ENCODE measurements at places on chromosomes 2 and 18. TPM values are rescaled to one million over a fixed set of nuclear protein-coding genes. Genes with fewer than 3 reads are reported as not detected.

GRCh38 chr2:4135765-4136164 lies 432.4 kb downstream of the DCDC2C start:
- H3K4me1 ChIP-seq: no peaks in the 10 kb centered on the region
- no peak for DNase-seq
- no peaks in the 10 kb centered on the region for H3K27me3 ChIP-seq

- H3K36me3 ChIP-seq: no peaks in the 10 kb centered on the region
- no peak for DNase-seq
- H3K4me1 ChIP-seq: no peaks in the 10 kb centered on the region
- no peaks in the 10 kb centered on the region for H3K27me3 ChIP-seq
- no peak overlapping the region for H3K27ac ChIP-seq
Observed at GRCh38 chr18:63590373-63590772, 3.2 kb downstream of the SERPINB13 start.

- H3K27ac ChIP-seq: no peak overlapping the region
- no peaks in the 10 kb centered on the region for H3K4me1 ChIP-seq
- DNase-seq: no peak
- H3K27me3 ChIP-seq: no peaks in the 10 kb centered on the region
- no peaks in the 10 kb centered on the region for H3K36me3 ChIP-seq
- no peak overlapping the region for H3K4me3 ChIP-seq
Observed at GRCh38 chr2:215460682-215461382, 25.0 kb upstream of the FN1 start.

Gene AMER3
- total RNA-seq: not detected

DNA sequence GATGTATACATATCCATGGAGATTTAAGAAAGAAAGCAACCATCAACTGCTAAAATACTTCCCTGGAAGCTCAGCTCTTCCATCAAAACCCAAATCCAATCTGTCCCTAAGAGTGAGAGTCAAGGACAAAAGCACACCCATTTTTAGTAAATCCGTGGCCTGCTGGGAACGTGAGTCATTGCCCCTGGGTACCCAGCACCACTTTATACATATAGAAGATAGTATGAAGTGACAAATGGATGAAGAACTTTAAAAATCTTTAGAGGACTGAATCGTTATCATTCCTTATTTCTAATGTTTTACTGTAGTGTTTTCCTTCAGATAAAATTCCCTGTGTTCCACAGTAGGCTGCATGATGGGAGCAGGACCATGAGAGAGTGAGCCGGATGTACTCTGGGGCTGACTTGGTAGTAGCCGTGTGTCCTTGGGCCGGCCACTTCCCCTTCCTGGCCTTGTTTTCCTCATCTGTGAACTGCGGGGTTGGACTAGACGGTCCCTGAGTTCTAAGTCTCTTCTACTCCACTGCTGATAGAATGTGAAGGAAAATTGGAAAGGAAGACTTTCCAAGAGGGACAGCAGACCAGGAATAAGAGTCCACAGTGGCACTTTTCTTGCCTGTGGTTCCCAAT lies 28.5 kb upstream of the CEP68 start:
- H3K36me3 ChIP-seq: peaks cover 34% of the 10 kb centered on the region
- H3K4me3 ChIP-seq: peak overlapping the region; percentile 50
- peaks cover 89% of the 10 kb centered on the region for H3K4me1 ChIP-seq
- H3K27ac ChIP-seq: peak overlapping the region; percentile 98

GRCh38 chr2:240412975-240413812 lies 22.3 kb upstream of the GPC1 start:
- no peak overlapping the region for H3K27ac ChIP-seq
- no peak overlapping the region for H3K4me3 ChIP-seq
- no peaks in the 10 kb centered on the region for H3K36me3 ChIP-seq

Gene TSPYL6
- 0.60 TPM for total RNA-seq

GRCh38 chr2:80489717-80490116 lies 185.2 kb upstream of the LRRTM1 start:
- peaks cover 3% of the 10 kb centered on the region for H3K27me3 ChIP-seq
- H3K4me3 ChIP-seq: no peak overlapping the region
- no peaks in the 10 kb centered on the region for H3K4me1 ChIP-seq
- H3K27ac ChIP-seq: no peak overlapping the region

GRCh38 chr2:96881349-96882195 lies 11.7 kb upstream of the SEMA4C start:
- H3K4me3 ChIP-seq: no peak overlapping the region
- H3K36me3 ChIP-seq: no peaks in the 10 kb centered on the region
- H3K27ac ChIP-seq: no peak overlapping the region
- no peak for DNase-seq

GRCh38 chr2:151777935-151778334 lies 43.7 kb upstream of the NEB start:
- DNase-seq: no peak
- H3K36me3 ChIP-seq: peaks cover 7% of the 10 kb centered on the region
- no peak overlapping the region for H3K27ac ChIP-seq
- H3K4me3 ChIP-seq: no peak overlapping the region

DNA sequence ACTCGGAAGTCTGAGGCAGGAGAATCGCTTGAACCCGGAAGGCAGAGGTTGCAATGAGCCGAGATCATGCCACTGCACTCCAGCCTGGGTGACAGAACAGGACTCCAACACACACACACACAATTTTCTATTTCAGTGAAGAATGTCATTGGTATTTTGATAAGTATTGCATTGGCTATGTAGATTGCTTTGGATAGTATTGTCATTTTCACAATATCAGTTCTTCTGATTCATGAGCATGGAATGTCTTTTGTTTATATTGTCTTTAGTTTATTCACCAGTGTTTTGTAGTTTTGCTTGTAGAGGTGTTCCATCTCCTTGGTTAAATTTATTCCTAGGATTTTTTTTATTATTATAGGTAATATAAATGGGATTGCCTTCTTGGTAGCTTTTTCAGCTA lies 693.4 kb upstream of the SYT4 start:
- no peaks in the 10 kb centered on the region for H3K4me1 ChIP-seq
- no peaks in the 10 kb centered on the region for H3K36me3 ChIP-seq
- H3K4me3 ChIP-seq: no peak overlapping the region
- no peaks in the 10 kb centered on the region for H3K27me3 ChIP-seq
- DNase-seq: no peak
- no peak overlapping the region for H3K27ac ChIP-seq

GRCh38 chr2:5990086-5990485 lies 297.9 kb downstream of the SOX11 start:
- H3K36me3 ChIP-seq: no peaks in the 10 kb centered on the region
- no peak overlapping the region for H3K27ac ChIP-seq
- DNase-seq: no peak
- H3K4me3 ChIP-seq: no peak overlapping the region

Gene UGT1A9
- not detected for total RNA-seq

Gene HTR2B
- total RNA-seq: not detected

DNA sequence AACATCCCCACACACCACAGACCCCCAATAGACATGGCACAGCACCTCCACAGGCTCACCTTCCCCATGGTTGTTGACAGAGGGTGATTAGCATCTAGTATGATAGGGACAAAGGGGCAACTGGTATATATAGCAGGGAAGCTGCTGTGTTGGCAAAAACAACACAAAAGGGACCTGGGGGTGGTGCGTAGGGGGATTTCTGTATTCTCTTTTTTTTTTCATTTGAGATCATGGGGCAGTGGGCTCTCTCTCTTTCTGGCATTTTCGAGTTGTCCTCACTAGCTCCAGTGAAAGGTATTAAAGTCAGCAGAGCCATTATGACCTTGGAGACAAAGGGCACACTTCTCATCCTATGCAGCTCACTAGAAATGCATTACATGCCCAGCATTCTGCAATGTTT lies at the start of gene CRYGA:
TSS of gene CRYGA (minus strand) at position 101 of the 400 bp plus-strand sequence. CDS start at position 68, 33 bp downstream.
- DNase-seq: no peak
- H3K27ac ChIP-seq: no peak within 1 kb of the TSS
- H3K4me3 ChIP-seq: no peak within 1 kb of the TSS

Gene FAM110C
- total RNA-seq: not detected

Gene DSG4
- total RNA-seq: 8.3 TPM

- H3K36me3 ChIP-seq: no peaks in the 10 kb centered on the region
- H3K4me1 ChIP-seq: peaks cover 44% of the 10 kb centered on the region
- H3K27ac ChIP-seq: no peak overlapping the region
- H3K27me3 ChIP-seq: no peaks in the 10 kb centered on the region
- no peak overlapping the region for H3K4me3 ChIP-seq
Observed at GRCh38 chr2:195498176-195498575, 158.8 kb upstream of the SLC39A10 start.

Measured in Karpas-422 (cell line).